Cortex of kidney (tissue), 1 donor: ENCODE measurements at places on chromosomes 3 and 15.

DNA sequence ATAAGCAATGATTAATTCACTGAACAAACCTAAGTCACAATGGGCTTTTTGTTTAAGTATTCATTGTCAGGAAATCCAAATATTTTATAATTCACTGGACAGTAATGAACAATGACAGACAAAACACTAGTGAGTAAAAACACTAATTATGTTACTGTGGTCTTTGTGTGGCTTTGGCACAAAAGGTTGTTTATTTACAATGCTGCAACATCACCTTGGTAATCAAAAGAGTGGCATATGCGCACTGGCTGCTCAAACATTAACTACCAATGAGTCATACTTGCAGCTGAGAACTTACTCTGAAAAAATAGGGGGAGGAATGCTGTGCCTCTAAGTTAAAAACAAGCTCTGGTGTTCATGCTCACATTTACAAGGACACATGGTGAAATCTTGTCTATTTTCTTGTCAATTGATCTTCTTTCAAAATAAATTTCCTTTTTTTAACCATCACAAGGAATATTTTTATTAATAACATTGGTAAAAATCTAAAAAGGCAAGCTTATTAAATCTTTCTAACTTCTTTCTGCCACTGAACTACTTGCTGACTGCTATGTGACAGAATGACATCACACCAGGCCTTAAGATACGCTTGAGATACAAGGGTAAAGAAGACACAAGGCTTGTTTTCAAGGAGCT, 85.2 kb upstream of the PPIB start:
- DNase-seq = no peak

DNA sequence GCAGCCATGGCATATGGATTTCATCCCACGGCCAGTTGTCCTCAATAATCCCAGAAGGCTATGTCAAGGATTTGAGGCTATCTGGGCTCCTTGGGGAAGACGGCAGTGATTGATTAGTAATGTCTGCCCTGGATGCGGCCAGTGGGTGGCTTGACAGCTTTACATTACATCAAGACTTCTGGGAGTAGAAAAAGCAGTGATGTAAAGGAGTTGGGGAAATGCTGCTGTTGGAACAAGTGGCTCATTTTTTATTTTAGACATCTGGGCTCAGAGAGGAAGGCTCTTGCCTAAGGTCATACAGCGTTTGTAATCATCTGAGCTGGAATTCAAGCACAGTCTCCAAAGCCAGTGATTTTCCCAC, 94.1 kb downstream of the FLNB start:
- DNase-seq = no peak

DNA sequence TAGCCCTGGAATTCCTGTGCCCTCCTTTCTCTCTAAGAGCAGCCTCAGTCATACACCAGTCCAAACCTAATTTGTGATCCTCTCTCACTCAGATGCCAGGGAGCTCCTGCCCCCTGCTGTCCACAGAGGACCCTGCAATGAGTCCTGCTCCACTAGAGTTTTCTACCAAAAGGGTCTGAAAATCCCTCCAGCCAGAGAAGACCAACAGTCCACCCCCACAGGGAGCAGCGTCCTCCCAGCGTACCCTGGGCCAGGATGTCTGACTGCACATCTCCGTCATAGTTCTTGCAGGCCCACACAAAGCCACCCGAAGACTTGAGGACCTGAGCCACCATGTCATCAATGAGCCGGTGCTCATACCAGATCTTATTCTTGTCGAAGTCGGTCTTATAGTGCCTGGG, 15.4 kb downstream of the IDH2 start:
- no peak for DNase-seq

- no peak for DNase-seq
These were observed 17.6 kb downstream of the CYFIP1 start for GRCh38 chr15:22962611-22963010.

DNA sequence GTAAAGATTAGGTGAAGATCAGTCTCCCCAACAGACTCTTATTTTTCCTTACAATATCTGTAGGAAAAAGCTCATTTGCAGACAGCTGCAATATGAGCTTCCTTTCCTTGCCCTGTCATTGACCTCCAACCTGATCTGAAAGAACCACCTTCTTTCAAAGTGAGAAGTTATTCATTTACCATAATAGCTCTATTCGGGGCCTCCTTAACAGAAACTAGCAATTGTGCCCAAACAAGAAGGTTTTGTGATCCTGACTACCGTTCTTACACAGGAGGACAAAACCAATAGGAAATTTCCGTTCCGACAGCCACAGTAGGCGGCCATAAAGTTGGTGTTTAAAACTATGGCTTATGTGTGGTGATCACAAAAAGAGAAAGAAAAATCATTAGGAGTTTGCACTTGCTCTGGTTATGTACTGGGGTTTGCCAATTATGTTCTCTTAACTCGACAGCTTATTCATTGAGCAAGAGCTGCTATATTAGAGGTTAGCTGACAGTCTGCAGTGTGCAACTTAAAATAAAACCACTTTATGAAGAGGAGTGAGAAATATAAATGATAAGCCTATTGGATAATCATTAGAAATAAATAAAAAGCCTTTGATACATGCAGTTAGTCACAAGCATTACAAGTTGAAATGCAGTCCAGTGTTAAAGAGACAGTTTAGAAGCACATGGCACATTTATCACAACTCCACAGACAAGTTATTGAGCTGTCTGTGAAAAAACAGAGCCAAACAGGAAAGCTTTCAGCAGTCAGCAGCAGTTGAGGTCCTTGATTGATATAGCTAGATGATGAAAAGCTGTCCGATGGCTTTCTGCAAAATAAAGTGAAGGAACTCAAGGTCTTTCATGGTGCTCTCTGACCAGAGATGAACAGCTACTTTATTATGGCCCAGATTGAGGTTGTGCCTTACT, 199.8 kb downstream of the WDR72 start:
- no peak for DNase-seq

DNA sequence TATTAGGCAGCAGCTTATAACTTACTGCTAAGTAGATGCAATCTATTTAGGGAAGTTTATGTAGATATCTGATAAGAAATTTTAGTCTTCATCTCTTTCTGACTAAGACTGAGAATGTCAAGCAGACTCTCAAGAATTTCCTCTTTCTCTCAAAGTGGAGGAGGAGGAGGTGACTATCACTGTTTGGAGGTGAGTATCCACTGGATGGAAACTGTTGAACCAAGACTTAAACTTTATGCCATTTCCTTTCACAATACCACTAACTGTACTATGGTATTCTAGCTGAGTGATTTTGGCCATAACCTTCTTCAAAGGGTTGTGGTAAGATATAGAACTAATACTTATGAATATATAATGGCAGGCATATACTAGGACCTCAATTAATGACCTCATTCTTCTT, 64.6 kb downstream of the TPRG1 start:
- no peak for DNase-seq

GRCh38 chr3:153166206-153166605, 4.2 kb downstream of the RAP2B start:
- DNase-seq = no peak

- DNase-seq = no peak
These were observed 57.8 kb downstream of the IFT57 start for GRCh38 chr3:108164391-108164790.

DNA sequence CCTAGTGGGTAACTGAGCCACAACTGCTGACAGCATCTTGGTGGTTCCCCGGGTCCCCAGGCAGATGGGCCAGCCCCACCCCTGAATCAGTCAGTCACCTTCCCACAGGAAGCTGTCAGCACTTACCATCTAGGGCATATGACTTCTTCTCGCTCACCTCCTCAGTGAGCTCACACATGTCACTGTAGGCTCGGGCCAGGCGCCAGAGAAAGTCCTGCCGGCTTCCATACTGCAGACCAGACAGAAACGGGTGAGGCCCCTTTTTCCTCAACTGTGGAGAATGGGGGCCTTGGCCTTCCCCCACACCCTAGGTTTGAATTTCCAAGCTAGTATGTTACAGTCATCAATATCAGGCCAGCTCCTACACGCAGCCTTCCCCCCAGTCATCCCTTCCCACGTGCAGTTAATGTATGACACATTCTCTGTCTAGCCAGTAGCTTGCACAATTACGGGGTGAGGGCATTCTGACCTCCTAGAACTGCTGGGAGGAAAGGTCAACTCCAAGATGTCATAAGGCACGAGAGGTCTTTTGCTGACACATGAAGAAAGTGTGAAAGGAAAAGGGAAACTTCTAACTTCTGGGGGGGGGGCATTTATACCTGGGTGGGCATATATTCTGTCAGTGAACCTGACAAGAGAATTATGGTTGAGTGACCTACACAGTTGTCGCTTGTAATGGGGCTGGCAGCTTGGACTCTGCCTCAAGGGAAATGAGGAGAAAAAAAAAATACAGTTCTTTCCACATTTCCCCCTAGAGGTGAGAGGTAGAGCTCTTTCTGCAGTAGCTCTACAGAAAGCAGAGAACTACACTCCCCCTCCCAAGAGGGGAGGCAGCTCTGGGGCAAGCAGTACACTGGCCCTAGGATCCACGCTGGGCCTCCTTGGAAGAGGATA, 10.9 kb downstream of the RMDN3 start:
- DNase-seq = no peak

GRCh38 chr3:148128136-148128535, 569.6 kb upstream of the AGTR1 start:
- DNase-seq = no peak

DNA sequence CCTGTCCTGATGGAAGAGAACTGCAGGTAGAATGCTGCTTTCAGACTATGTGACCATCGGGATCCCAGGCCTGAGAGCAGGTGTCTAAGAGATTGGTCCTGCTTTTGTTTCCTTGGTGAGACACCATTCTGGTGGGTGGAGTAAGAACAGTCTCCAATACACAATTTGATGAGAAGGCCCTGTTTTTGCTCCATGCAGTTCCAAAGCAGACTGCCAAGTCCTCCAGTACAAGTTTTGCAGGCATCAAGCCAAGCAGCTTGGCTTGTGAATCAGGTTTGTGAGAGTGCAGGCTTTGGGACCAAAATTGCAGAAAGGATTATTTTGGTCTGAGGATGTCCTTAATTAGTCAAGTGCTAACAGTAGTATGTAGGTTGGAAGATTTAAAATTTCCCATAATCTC, 381.6 kb downstream of the FOXP1 start:
- no peak for DNase-seq

DNA sequence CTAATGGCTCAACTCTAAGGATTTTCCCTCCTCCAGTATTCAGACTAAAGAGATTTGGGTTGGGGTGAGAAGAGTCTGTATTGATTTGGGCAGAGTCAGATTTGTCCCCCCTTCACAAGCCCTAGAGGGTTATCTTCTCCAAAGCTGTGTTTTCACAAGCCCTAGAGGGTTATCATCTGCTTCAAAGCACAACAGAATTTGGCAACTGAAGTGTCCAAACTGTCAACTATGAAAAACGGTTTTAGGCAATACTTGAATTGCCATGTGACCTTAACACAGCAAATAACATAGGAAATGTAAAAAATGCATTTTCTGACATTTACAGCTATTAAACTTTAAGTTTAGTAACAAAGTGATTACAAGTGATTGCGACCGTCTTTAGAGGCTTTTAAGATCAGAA, 119.9 kb downstream of the IMPG2 start:
- no peak for DNase-seq

DNA sequence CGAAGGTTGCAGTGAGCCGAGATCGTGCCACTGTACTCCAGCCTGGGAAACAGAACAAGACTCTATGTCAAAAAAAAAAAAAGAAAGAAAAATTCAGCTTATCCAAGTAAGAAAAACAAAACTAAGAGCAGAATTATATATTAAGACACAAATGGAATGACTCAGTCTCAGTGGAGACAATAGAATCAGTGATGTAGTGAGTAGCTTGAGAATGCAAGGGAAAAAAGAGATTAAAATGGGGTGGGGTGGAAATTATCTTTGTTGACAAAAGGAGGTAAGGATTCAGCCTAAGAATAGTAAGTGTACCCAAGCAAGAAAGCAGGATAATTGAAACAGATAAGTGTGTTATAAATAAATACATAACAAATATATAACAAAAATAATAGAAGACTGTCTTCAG, 70.7 kb downstream of the BLM start:
- no peak for DNase-seq

DNA sequence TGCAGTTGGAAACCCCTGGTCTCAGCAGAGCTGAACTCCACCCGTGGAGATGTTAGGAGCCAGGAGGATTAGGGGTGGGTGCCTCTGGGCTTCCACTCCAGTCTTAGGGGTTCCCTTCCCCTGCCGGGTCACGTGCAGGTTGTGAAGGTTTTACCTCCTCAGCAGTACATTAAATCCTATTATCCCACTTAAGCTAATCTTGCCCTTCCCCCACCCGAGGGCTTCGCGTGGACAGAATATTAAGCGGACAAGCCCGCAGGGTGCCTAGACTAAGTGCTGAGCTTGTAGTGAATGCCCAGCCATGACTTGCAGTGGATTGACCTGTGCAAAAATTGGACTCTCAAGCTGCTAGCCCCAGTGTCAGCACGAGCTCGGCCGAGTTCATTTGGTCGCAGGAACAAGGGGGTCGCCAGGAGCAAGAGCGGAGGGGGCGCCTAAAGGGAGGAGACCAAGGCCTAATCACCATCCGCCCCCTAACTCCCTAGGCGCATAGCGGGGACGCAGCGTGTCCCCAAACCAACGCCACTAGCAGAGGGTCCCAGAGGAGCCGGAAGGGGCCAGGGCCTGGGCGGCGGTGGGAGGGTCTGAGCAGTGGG, 498 bp upstream of the SEMA4B start:
- no peak for DNase-seq

DNA sequence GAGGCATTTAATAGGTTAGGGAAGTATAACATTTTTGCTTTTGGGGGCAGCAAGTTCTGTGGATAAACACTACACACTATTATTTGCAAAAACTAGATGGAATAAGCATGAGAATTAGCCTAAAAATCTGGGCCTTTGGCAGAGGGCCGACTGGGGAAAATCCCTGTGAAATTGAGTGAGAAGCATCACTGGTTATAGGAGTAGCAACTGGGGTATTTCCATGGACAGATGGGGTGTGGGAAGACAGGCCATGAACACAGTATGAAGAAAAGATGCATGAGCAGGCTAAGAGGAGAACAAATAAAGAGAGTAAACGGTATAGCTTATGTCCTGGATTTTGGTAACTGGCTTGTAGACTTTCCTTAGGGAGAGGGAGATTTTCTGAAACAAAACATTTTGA, 32.9 kb upstream of the CSPG5 start:
- DNase-seq = no peak

DNA sequence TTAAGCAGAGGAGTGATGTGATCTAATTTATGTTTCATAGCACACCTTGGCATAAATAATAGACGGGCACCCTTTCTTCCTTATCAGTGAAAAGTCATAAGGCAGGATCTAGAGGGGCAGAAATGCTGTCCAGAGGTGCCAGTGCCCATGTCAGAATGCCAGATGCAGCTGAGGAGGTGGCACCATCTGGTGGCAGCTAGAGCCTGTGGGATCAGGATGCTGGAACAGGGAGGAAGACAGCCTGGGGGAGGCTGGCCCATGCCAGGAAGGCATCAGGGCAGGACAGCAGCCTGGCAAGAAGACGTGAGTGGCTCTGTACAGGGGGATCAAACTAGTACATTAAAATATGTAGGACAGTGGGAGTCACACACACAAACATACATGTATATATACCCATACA, 16.5 kb downstream of the MYH15 start:
- DNase-seq = no peak

GRCh38 chr15:63600001-63600615, 2.9 kb downstream of the FBXL22 start:
- DNase-seq = no peak
